ENCODE measurements at places on chromosomes 7 and 10. TPM values are rescaled to one million over a fixed set of nuclear protein-coding genes. Genes with fewer than 3 reads are reported as not detected.

DNA sequence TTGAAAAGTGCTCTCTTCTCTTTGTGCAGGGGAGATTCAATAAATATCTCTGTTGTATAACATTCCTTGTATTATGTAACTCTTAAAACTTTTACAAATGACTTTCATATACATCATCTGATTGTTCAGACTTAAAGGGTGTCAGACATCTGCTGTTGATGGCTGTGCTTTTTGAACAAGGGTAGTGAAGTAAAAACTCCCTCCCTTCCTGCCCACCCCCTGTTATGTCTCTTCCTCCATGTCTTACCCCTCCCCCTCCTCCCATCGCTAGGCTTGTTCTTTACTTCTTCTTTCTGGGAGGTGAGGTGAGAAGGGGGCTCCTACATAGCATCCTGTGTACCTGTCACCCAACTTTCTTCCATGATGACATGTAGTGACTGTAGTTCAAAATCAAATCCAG lies 23.4 kb upstream of the ABCB4 start:
- no peak for DNase-seq
- no peak overlapping the region for H3K4me3 ChIP-seq
- H3K27me3 ChIP-seq = no peaks in the 10 kb centered on the region
- H3K27ac ChIP-seq = no peak overlapping the region
- peaks cover 2% of the 10 kb centered on the region for H3K36me3 ChIP-seq

The FAM25G gene
- not detected for polyA plus RNA-seq

The AKR1C3 gene
- 0.70 TPM for polyA plus RNA-seq

GRCh38 chr10:102352066-102352715 lies 43.3 kb upstream of the NFKB2 start:
- peaks cover 22% of the 10 kb centered on the region for H3K36me3 ChIP-seq
- H3K4me3 ChIP-seq = no peak overlapping the region
- no peaks in the 10 kb centered on the region for H3K4me1 ChIP-seq
- no peaks in the 10 kb centered on the region for H3K27me3 ChIP-seq
- H3K27ac ChIP-seq = no peak overlapping the region
- DNase-seq = peak; percentile 78

The ARHGEF35 gene
- polyA plus RNA-seq = 0.02 TPM

The CALHM1 gene
- not detected for polyA plus RNA-seq

DNA sequence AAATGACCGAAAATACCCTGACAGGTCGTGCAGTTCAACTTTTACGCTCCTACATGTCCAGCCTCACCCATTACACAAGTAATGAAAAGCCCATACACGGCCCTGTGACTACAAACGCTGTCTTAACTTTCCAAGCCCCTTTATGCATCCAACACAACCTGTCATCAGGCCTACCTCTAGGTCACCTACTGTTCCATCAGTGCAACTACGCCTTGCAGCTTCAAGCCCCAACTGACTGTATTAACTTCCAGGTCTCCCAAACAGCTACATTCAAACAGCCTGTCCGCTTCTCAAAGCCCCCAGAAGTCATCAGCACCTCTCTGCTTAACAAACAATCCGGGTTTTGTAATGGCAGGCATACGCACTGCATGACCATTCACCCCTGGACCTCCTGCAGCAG lies 19.2 kb downstream of the ZNF107 start:
- no peak for DNase-seq
- H3K27ac ChIP-seq = no peak overlapping the region
- H3K4me3 ChIP-seq = no peak overlapping the region
- H3K36me3 ChIP-seq = peaks cover 58% of the 10 kb centered on the region

- peaks cover 10% of the 10 kb centered on the region for H3K4me1 ChIP-seq
- H3K36me3 ChIP-seq = no peaks in the 10 kb centered on the region
- H3K4me3 ChIP-seq = no peak overlapping the region
- no peak for DNase-seq
Observed at GRCh38 chr7:83469491-83469890, 179.4 kb downstream of the SEMA3E start.

GRCh38 chr10:99353182-99353581 lies 24.0 kb downstream of the CNNM1 start:
- no peaks in the 10 kb centered on the region for H3K4me1 ChIP-seq
- no peaks in the 10 kb centered on the region for H3K36me3 ChIP-seq
- peaks cover 7% of the 10 kb centered on the region for H3K27me3 ChIP-seq
- no peak for DNase-seq
- no peak overlapping the region for H3K27ac ChIP-seq

The NPFFR1 gene
- not detected for polyA plus RNA-seq

DNA sequence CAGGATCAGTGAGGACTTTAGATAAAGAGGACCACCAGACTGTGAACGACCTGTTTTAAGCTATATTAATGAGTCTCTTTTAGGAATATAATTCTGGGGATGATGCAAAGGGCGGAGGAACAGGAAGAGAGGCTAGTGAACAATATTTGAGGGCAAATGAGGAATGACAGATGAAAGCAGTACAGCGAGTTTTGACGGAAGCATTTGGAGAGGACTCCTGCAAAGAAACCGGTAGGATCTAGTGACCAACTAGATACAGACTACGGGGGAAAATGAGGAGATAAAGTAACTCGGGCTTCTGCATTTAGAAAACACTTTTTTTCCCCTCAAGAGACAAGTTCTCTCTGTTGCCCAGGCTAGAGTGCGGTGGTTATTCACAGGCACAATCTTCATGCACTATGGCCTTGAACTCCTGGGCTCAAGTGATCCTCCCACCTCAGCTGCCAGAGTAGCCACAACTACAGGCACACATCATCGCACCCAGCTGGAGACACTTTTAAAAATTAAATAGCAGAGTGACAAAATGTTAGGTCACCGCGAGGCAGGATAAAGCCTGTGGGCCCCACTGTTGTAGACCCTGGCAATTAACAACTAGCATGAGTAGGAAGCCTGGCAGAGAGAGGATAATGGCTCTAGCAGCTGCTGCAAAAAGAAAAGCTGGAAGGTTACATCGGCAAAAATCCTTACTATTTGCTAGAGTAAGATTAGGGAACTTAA lies 143.2 kb downstream of the SRPK2 start:
- no peaks in the 10 kb centered on the region for H3K27me3 ChIP-seq
- H3K36me3 ChIP-seq = peaks cover 2% of the 10 kb centered on the region
- no peak overlapping the region for H3K4me3 ChIP-seq
- no peak overlapping the region for H3K27ac ChIP-seq
- peak; percentile 62 for DNase-seq

The MLLT10 gene
- 23.9 TPM for polyA plus RNA-seq

The GOLGA7B gene
- 0.03 TPM for polyA plus RNA-seq

DNA sequence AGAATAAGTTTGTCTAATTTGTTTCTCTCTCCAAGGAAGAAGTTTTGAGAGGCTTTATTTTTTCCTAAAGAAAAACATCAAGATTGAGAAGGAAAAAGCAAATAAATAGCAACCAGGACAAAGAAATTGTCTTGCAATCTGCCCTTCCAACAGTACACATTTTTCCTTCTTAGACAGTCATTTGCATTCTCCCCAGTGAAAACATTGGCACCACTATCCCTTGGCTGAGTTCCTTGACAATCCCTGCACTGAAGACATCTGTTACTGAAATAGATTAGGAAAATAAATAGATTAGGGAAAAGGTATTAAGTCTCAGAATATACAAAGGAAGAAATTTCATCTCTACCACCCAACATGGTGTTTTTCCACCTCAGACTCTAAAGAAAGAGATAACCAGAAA lies 12.2 kb upstream of the TMEM243 start:
- no peaks in the 10 kb centered on the region for H3K36me3 ChIP-seq
- H3K4me1 ChIP-seq = peaks cover 16% of the 10 kb centered on the region
- no peak overlapping the region for H3K27ac ChIP-seq
- no peaks in the 10 kb centered on the region for H3K27me3 ChIP-seq

The AKR1D1 gene
- polyA plus RNA-seq = not detected

DNA sequence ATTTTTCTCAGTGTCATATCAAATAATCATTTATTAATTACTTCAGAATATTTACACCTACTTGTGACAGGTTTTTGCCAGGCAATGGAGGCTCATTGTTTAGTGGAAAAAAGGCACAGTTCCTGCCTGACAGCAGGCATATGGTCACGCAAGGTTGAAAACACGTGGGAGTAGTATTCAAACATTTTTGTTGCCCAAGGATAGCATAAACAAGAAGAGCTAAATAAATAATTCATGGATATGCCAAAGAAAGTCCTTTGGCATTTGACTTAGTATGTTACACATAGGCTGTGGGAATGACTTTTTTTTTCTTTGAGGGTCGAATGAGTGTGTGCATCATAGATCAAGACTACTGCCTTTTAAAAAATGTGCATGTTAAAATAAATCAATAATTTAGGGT lies 120.5 kb upstream of the SEMA3E start:
- H3K4me3 ChIP-seq = no peak overlapping the region
- no peak overlapping the region for H3K27ac ChIP-seq
- no peak for DNase-seq
- H3K4me1 ChIP-seq = no peaks in the 10 kb centered on the region

GRCh38 chr7:75849573-75849972 lies 29.3 kb upstream of the RHBDD2 start:
- no peak overlapping the region for H3K27ac ChIP-seq
- no peak for DNase-seq
- H3K27me3 ChIP-seq = peaks cover 12% of the 10 kb centered on the region
- H3K36me3 ChIP-seq = no peaks in the 10 kb centered on the region
- no peak overlapping the region for H3K4me3 ChIP-seq

- H3K36me3 ChIP-seq = no peaks in the 10 kb centered on the region
- H3K27me3 ChIP-seq = peaks cover 10% of the 10 kb centered on the region
- DNase-seq = no peak
Observed at GRCh38 chr10:71409516-71410104, 12.9 kb downstream of the CDH23 start.

- no peak for DNase-seq
- no peaks in the 10 kb centered on the region for H3K27me3 ChIP-seq
Observed at GRCh38 chr10:43035800-43036199, 41.1 kb upstream of the RET start.

- H3K4me3 ChIP-seq = no peak overlapping the region
- DNase-seq = peak; percentile 10
- no peaks in the 10 kb centered on the region for H3K4me1 ChIP-seq
- H3K27ac ChIP-seq = no peak overlapping the region
- peaks cover 11% of the 10 kb centered on the region for H3K36me3 ChIP-seq
- H3K27me3 ChIP-seq = no peaks in the 10 kb centered on the region
Observed at GRCh38 chr10:20858292-20859124, 38.6 kb downstream of the NEBL start.

DNA sequence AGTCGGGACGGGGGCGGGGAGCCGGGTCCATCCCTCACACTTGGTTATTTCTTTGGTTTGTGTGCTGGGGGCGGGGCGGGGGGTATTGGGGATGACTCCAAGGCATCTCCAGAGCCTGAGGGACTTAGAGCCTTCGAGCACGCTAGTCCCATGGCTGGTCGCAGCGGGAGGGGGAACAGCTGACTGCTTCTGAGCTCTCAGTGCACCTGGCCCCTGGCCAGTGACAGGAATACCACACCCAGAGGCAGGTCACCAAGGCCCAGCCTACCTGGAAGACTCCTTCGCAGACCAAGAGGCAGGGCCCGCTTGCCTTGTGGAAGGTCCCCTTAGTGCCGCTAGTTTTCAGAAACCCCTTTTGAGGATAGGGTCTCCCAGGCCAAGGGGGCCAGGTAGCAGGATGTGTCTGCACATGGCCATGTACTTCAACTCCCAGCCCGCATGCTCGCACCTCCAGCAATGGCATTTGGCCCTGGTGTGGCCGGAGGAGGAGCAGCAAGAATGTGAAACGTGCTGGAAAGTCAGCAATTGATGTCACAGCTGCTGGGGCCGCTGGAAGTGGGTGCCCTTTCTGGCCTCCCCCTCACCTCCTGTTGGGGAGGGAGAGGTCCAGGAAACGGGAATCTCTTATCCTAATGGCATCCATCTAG lies 40.3 kb downstream of the AGAP3 start:
- H3K4me1 ChIP-seq = no peaks in the 10 kb centered on the region
- H3K4me3 ChIP-seq = no peak overlapping the region
- no peak for DNase-seq
- no peak overlapping the region for H3K27ac ChIP-seq

DNA sequence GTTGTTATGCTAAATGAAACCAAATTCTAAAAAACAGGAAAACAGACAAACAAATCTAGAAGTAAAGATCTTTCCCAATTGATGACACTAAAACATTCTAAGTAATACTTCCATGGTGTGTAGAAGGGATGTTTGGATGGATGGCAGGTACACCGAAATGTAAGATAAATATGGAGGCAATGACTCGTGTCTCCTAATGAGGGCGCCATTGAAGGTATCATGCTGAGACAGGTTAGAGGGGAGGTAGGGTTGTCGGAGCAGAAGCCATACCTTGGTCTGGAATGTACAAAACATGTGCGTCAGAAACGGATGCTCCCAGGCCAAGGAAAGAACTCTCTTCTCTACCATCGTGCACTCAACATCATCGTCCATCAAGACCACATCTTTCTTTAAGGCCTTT lies 101.4 kb downstream of the PRKCQ start:
- no peaks in the 10 kb centered on the region for H3K4me1 ChIP-seq
- no peak overlapping the region for H3K27ac ChIP-seq
- H3K36me3 ChIP-seq = no peaks in the 10 kb centered on the region
- no peak overlapping the region for H3K4me3 ChIP-seq
- H3K27me3 ChIP-seq = 0 out of 2 replicates have a peak, but pooled peaks cover 3% of the 10 kb centered on the region

- no peaks in the 10 kb centered on the region for H3K4me1 ChIP-seq
- no peak overlapping the region for H3K27ac ChIP-seq
- H3K4me3 ChIP-seq = no peak overlapping the region
Observed at GRCh38 chr7:1620835-1621234, 49.2 kb upstream of the ELFN1 start.

- no peak for DNase-seq
- H3K27ac ChIP-seq = no peak overlapping the region
- no peaks in the 10 kb centered on the region for H3K27me3 ChIP-seq
- no peak overlapping the region for H3K4me3 ChIP-seq
Observed at GRCh38 chr10:10149899-10150298, 867.8 kb upstream of the CELF2 start.

The BTBD16 gene
- polyA plus RNA-seq = not detected

GRCh38 chr7:142321391-142321790 lies 63.5 kb upstream of the PRSS58 start:
- H3K27me3 ChIP-seq = peaks cover 16% of the 10 kb centered on the region
- H3K27ac ChIP-seq = no peak overlapping the region
- H3K4me1 ChIP-seq = no peaks in the 10 kb centered on the region
- DNase-seq = no peak
- H3K4me3 ChIP-seq = no peak overlapping the region

The PPP1R17 gene
- not detected for polyA plus RNA-seq

GRCh38 chr10:986881-987619 lies 1.2 kb upstream of the GTPBP4 start:
- no peaks in the 10 kb centered on the region for H3K27me3 ChIP-seq
- peak overlapping the region; percentile 99 for H3K4me3 ChIP-seq
- H3K27ac ChIP-seq = peak overlapping the region; percentile 89
- DNase-seq = no peak
- H3K4me1 ChIP-seq = peaks cover 14% of the 10 kb centered on the region
- peaks cover 14% of the 10 kb centered on the region for H3K36me3 ChIP-seq

DNA sequence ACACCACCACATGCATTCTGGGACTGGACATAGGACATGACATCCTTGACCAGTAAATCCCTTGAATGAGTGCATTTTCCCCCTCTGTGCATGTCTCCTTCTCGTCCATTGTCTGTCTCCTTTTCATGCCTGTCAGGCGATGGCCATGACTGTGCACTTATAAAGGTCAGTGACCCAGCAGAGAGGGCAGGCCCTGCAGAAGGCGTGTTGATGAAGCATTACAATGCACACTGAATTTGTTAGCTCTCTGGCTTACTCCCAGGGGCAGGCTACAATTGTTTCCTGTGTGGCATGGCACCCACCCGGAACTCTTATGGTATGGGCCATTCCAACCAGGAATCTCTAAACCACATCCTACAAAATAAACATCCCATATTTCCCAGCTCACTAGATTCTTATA lies 71.1 kb downstream of the SAMD9 start:
- H3K4me3 ChIP-seq = no peak overlapping the region
- H3K4me1 ChIP-seq = peaks cover 3% of the 10 kb centered on the region
- DNase-seq = no peak
- H3K27ac ChIP-seq = peak overlapping the region; percentile 40

The UPK3B gene
- not detected for polyA plus RNA-seq
